Right lobe of liver (tissue), 6 donors: ENCODE measurements at places on chromosomes 4 and X.

DNA sequence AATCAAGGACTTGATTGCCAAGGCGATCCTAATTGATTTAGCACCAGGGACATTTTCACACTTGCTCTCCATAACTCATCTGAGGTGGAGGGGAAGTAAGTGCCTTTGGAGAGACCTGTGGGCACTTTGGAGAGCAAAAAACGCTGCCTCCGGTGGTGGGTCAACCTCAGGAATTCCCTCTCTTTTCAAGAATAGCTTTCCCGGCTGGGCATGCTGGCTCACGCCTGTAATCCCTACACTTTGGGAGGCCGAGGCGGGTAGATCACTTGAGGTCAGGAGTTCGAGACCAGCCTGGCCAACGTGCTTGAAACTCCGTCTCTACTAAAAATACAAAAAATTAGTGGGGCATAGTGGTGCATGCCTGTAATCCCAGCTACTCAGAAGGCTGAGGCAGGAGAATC lies 49.2 kb downstream of the PRPS1 start:
- DNase-seq, result no peak

DNA sequence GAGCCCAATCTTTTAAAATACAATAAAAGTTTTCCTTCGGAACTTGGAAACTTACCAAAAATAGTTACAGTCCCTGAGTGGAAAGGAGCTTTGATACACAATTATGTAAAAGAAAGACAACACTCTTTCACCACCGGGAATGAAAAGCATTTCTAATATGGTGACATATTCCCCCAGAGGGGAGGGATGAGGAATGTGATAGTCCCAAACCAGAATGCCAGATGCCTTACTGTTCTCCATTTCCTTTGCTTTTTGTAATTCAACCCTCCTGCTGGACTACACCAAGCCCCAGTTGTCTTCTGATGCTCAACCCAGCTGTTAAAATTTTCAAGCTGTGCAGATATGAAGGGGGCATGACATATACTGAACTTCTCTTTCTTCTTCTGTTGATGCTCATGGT lies 4.1 kb downstream of the PRIMPOL start:
- DNase-seq, result no peak

GRCh38 chr4:42672359-42673081 lies 15.6 kb upstream of the ATP8A1 start:
- no peak for DNase-seq

DNA sequence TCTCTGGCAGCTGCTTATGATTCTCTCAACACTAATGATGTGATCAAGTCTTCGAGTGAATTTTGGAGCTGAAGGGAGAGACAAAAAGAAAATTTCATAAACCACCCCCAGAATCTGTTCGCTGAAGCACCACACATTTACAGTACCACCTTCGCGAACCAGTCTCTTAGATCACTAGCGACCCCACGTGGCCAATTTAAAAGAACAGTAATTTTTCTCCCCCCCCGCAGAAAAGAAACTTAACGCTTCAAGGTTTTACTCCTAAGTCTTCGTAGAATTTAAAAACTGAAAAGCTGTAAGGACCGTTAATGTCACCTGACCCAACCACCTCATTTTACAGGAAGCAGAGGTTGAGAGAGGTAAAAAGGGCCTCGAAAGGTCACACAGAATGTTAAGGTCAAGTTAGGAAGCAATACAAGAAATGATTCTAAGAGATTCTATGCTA lies 187.5 kb downstream of the QDPR start:
- DNase-seq, result no peak

DNA sequence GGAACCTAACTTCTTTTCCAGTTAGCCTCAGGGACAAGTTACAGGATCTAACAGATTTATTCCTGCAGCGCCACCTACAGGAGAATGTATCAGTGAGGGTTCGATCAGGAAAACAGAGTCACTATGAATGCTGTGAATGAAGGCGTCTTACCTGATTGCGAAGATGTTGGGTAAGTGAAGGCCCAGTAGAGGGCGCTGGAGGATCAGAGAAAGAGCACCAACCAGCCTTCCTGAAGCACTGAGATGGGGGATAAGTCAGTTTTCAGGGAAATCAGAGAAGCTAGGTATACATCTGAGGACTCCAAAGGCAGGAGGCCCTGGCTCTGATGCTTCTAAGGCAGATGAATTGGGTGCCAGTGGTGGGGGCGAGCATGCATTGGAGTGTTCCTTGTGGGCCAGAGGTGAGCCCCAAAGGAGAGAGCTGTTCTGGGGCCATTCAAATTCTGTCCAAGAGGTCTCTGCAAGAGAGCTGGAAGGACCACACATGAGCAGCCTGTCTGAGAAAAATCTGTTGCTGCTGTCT lies 169.9 kb upstream of the AADAT start:
- DNase-seq, result peak; percentile 83

DNA sequence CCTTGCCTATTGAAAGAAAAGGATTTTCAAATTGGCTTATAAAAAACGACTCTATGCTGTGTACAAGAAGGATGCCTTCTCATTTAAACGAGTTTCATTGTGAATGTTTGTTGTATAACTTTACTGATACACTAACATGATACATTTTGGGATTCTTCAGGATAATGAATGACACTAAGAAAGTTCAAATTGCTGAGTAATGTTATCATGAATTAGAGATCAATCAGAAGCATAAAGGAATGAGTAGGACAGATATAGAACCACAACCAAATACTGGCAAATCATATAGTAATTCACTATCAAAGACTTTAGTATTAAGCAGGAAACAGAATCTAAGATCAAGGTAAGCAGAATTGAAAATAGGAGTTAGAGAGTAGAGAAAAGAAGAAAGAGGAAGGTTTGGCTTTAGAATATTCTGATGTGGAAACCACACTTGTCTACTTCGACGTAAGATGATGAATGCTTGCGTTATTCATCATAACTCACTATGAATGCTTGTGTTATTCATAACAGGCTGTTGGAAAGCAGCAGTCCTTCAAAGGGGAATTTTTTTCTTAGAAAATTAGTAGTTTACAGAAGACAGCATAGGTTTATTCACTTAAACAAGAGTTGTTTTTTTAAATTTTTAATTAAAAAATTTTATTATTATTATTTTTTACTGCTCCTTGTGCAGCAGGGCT lies 13.4 kb downstream of the CCDC158 start:
- DNase-seq, result no peak

- DNase-seq, result no peak
Observed at GRCh38 chr4:3044870-3045819, 29.2 kb downstream of the HTT-AS start.

- peak; percentile 56 for DNase-seq
Observed at GRCh38 chr4:102825261-102826091, 1.9 kb downstream of the UBE2D3 start.

- no peak for DNase-seq
Observed at GRCh38 chrX:54492340-54492739, 3.7 kb downstream of the FGD1 start.

DNA sequence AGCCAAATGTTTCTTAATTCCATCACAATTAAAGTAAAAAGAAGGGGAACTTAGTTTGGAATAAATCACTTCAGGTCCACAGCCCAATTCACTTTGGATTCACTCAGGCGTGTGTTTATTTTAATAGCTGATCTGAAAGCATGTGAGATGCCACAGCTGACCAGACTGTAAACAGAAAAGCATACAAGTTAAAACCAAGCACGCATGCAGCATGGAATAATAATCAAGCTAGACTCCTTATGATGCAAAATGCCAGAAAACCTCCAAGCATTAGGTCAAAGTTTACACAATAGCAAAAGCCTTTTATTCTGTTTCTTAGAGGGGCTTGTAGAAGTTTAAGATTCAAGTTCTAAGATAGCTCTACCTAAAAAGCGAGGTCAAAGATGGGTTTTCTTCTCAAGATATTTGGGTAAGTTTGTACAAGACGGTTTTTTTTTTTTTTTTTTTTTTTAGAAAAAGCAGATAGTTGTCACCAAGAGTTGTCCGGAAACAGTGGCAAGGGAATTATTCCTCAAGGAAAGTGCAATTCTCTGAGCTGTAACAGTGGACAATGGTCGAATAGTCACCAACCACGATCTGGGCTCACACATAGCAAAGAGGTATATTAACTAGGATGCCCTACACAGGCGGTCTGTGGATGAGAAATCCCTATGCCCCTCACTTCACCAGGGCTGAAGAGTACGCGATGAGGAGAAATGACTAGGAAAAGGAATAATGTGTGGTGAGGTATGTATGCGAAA lies 763 bp upstream of the PRRG1 start:
- no peak for DNase-seq

DNA sequence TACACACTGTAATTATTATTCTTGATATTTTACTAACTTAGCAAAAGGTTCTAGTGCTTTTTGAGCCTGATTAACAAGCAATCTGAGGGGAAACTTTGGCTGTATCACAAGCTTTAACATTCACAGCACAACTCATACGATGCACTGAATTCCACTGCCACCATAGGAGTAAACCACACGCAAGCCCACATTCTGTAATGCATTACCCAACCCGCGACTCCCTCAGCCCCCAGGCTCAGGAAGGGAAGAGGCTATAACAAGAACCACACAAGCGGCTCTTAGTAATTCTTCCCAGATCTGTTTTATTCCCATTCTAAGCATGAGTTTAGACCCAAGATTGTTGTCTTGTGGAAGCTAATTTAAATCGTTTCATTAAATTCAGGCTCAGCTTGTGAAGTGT lies 138.5 kb upstream of the TBL1X start:
- DNase-seq, result no peak

- DNase-seq, result no peak
Observed at GRCh38 chr4:151624626-151625565, 135.9 kb downstream of the GATB start.

DNA sequence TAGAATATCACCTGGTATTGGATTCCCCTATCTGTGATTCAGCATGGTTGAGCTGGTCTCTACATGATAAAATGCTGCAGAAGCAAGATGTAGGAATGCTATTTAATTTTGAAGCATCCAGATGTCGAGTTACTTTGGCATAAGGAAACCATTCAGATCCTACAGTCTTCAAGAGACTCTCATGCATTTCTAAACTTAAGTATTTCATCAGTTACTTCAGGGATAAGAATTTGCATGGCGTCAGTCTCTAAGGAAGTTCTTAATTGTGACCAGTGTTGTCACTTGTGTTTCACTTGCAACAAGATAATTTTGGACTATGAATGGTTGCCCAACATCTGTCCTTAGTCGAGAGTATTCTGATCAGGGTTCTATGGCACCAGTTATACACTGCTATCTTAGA lies 192.4 kb downstream of the CCNG2 start:
- DNase-seq, result no peak

- DNase-seq, result peak; percentile 73
Observed at GRCh38 chrX:11757719-11758399, at the start of gene MSL3. TSS of gene MSL3 (plus strand) at chrX:11758237. CDS start at chrX:11758264, 27 bp downstream.
